ENCODE measurements at places on chromosomes 4 and X.

GRCh38 chr4:168812806-168813205, 197.2 kb downstream of the CBR4 start:
- no peak for DNase-seq

DNA sequence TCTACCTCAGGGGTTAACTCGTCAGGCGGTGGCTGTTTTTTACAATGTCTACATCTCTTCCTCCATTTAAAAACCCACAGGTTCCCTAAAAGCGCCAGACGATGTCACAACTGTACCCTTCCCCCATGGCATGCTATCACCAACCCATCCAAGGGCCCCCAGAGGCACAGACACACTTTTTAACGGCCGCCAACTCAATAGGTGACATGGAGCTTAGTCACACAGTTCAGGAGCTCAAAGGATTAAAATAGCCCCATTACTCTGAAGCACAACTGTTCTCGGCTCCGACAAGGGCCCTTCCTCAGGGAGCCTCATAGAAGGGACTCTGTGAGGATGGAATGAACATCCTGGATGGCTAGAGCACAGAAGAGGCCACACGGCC, 12.4 kb downstream of the SH3KBP1 start:
- no peak for DNase-seq

DNA sequence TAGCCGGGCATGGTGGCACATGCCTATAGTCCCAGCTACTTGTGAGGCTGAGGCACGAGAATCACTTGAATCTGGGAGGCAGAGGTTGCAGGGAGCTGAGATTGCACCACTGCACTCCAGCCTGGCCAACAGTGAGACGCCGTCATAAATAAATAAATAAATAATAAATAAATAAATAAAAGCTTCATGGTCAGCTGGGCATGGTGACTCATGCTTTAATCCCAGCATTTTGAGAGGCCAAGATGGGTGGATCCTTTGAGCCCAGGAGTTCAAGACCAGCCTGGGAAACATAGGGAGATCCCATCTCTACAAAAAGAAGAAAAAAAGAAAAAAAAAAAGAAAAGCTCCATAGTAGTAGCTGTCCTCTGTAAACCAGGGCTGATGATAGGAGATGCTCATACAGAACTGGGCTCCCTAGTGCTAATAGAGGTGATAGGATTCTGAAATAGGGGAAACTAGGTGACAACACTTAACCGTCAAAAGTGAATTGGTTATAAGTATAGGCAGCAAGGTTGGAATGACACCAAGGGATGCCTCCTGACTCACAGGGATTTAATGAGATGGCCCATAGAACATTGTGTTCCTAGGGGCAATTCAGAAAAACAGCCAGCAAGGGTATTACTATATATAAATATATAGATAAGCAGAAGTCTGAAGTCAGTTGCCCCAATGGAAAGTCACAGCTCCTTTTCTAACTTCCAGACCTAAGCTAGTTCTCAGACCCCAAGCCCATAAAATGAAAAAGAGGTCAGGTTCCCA, 41.8 kb upstream of the ARHGEF6 start:
- no peak for DNase-seq

GRCh38 chrX:19887911-19888879, 795 bp upstream of the SH3KBP1 start:
- DNase-seq = peak; percentile 6

GRCh38 chr4:87589531-87589930, 18.8 kb upstream of the DSPP start:
- DNase-seq = no peak

DNA sequence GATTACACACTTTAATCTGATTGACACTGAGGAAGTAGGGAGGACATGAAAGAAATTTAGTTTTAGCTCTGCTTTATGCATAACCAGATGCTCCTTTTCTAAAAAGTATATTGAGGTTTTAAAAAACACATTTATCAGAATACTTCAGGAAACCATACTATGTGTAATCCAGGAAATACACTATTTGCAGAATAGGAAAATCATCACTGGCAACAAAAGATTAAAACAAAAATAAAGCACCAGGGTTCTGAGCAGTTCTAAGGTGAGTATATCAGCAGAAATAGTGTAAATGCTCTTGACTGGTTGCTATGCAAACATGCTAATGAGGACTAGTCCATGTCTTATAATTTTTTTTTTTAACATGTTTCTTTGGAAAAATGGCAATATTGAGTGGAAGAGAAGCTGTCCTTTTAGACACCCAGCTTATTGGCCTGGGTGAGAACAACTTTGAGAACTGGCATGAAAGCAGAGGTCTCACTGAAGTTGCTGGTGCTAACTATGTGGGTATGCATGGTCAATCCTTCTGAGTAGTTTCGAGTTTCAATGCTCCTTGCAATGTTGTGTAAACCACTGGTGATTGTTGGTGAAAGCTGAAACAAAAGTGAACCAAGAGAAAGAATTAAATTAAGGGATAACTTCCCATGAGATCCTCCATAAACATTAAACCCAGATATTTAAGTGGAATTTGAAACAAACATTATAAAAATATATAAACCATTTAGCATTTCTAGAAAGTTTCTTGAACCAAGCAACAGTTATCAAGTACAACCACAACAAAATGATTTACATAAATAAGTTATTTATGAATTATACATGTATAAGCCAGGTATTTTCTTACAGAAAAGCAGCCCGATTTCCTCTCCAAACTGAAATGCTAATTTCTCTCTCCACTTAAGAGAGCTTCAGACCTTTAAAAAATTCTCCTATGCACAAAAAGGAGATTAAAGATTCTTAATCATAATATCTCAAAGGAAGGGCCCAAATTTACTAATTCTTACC, 20.4 kb upstream of the SCD5 start:
- no peak for DNase-seq

- DNase-seq = no peak
Observed at GRCh38 chr4:9989918-9990635, 31.2 kb downstream of the SLC2A9 start.

All from hypothalamus (tissue), 51 donors.